CD4-positive, alpha-beta memory T cell (primary cell): ENCODE measurements at places on chromosomes 7 and 10. TPM values are rescaled to one million over a fixed set of nuclear protein-coding genes. Genes with fewer than 3 reads are reported as not detected.

CNPY1 gene
- total RNA-seq, result not detected

- peak; percentile 43 for DNase-seq
Observed at GRCh38 chr7:107147464-107148393, 21.1 kb upstream of the HBP1 start.

DNA sequence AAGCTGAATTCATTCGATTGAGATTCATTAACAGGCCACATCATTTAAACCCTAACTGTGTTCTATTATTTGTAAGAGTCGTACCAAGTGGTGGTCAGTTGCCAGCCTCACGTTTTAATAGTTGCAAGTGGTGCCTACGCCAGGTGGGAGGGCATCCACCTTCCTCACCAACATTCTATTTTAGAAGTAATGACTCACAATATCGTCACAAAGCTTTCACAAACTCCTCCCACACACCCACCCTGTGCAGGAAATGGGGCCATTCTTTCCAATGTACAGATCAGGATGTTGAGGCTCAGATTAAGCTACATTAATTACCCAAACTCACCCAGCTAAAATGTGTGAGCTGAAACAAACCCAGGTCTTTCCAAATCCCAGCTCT is 77.3 kb upstream of the SAMD8 start:
- no peak for DNase-seq

CHAT gene
- total RNA-seq, result not detected

DNA sequence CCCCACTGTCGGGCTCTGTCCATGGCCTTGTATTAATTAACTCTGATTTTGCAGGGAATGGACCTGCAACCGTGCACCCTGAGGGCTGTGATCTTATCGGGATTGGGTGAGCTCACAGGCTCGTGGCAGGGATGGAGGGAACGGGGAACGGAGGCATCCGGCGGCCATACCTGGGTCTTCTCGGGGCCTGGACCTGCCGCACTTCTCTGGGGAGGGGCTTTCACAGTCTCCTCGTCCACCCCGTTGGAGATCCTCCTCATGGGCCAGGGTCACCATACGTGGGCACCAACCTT is 57.5 kb upstream of the SHH start:
- no peak for DNase-seq

DPP6 gene
- not detected for total RNA-seq

DNA sequence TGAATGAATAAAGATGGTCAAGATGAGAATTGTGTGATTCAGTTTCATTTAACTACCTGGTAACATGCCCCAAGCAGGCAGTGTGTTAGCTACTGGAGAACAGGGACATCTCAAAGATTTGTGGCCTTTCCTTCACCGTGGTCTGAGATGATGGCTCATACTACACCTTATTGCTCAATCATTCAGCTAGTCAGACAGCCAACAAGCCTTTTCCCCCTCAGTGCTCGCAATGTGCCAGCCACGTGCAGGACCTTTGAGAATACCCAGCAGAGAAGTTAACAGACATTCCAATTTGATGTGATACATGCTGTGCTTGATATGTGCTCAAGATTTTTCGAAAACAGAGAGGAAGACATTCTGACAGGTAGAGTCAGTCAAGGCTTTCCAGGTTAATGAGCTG is 562.8 kb downstream of the SUGCT start:
- no peak for DNase-seq

FXYD4 gene
- total RNA-seq, result not detected

GRCh38 chr7:132002343-132002968 is 446.0 kb upstream of the PODXL start:
- DNase-seq, result no peak

RSPH10B2 gene
- total RNA-seq, result 1.1 TPM

- no peak for DNase-seq
Observed at GRCh38 chr10:97939446-97939990, 89.9 kb downstream of the GOLGA7B start.

DNA sequence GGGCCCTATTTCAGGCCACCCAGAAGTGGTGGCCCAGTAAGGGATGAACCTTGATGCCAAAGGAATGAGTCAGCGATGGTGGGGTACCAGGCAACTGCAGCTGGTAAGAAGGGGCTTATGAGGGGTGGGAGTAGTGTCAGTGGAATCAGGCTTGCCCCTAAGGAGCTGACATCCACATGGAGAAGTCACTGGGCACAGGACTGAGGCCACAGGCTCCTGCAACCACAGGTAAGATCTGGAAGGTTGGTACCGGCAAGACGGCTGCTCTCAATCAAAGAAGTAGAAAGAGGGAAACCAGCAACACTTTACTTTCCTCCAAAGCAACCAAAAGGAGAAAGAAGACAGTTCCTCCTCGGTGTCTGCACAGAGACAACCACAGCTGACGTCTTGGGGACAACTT is 2.5 kb downstream of the GCK start:
- DNase-seq, result no peak

IQUB gene
- 0.49 TPM for total RNA-seq

DNA sequence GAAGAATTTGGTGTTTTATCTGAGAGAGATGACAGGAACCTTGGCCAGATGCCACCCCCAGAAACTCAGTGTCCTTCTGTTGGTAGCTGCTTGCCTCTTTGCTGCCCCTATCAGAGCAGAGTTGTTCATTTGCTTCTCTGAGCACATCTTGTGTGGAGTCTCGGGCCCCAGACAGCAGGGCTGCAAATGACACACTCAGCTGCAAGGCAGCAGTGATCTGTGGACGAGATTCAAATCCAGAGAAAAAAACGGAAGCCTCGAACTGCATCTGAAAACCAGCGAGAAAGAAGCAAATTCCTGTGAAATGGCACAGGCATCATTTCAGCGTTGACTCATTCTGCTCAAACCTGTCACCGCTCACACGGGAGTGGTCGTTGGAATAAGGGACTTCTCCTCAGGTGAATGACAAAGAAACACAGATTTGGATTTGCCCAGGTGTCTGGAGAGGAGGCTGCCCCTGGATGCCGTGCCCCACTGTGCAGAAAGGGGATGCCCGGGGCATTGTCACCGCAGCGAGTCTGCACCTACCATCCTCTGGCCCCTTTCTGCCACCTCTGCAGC is 144.7 kb downstream of the PFKFB3 start:
- DNase-seq, result no peak

DNA sequence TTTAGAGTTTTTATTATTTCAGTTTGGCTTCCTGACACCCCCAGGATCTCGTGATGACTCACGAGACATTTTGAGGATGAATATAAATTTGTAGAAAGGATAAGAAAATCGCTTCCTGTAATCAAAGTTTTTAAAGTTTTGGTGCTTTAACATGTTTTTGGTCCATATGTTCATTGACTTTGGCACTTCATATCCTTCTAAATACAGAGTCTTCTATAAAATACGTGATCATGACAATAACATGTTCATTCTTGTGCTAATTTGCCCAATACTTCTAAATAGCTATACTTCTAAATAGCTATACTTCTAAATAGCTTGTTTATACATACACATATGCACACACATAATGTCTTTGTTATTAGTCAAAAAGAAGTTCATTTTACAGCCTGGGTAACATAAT is 341.9 kb downstream of the PLXDC2 start:
- DNase-seq, result no peak

DNA sequence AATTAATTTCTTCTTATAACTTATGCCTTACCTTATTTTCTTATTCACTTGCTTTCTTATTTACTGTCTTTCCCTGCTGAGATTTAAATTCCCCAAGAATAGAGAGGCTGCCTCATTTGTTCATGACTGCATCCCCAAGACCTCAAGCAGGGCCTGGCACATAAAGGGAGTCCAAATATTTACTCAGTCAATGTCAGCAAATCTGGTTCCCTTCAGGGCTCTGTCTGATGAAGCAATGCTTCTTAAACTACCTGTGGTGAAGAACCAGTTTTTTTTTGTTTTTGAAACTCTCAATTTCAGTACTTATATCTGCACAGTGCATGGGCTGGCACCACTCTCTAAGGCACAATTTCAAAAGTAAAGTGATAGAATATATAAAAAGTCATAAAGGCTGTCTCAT is 4.7 kb downstream of the ZNF239 start:
- no peak for DNase-seq

CC2D2B gene
- not detected for total RNA-seq

DNA sequence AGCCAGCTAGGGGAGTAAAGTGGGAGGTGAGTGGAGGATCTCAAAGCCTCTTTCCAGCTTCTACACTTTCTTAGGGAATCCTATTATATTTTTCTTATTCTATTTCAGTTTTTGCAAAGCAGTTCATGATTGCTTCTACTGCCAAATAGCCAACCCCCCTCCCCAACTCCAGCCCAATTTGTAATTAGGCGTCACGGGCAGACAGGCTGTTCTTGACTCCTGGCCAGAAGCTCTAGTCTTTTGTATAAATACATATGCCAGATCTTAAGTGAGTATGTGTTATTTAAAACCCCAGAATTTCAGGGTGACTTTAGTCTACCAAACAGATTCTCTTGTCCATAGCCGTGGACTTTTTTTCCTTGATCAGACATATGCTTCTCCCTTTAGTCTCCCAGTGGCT is 255.2 kb downstream of the BUB3 start:
- DNase-seq, result no peak

- no peak for DNase-seq
Observed at GRCh38 chr7:155935726-155936125, 123.5 kb upstream of the SHH start.

AKR1C8 gene
- total RNA-seq, result 8.5 TPM

ANXA11 gene
- 211 TPM for total RNA-seq

AEBP1 gene
- total RNA-seq, result 7.8 TPM

GNGT1 gene
- not detected for total RNA-seq

DNA sequence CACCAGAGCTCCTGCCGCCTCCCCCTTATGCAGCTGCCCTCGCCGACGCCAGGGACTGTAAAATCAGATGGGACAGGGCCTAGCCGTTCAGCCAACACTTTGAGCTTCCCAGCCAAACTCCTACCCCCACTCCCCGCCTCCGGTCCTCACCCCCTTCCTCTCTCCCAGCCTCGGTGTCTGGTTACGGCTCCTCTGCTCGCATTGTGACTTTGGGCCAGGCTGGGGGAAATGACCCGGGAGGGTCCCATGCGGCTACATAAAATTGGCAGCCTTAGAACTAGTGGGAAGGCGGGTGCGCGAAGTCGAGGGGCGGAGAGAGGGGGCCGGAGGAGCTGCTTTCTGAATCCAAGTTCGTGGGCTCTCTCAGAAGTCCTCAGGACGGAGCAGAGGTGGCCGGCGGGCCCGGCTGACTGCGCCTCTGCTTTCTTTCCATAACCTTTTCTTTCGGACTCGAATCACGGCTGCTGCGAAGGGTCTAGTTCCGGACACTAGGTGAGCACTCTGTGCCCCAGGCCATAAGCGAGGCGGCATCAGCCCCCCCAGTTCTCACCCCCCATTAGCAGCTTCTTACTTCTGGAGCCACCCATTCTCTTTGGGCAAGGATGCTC is at the start of gene KAZALD1:
KAZALD1 (plus strand) TSS at position 366 of the 608 bp plus-strand sequence. CDS start 604 bp downstream, outside the sequence.
- DNase-seq, result no peak

GRCh38 chr7:26696161-26696560 is 168.2 kb downstream of the SKAP2 start:
- no peak for DNase-seq

GRCh38 chr10:103145860-103146466 is 47.1 kb downstream of the NT5C2 start:
- DNase-seq, result no peak

DNA sequence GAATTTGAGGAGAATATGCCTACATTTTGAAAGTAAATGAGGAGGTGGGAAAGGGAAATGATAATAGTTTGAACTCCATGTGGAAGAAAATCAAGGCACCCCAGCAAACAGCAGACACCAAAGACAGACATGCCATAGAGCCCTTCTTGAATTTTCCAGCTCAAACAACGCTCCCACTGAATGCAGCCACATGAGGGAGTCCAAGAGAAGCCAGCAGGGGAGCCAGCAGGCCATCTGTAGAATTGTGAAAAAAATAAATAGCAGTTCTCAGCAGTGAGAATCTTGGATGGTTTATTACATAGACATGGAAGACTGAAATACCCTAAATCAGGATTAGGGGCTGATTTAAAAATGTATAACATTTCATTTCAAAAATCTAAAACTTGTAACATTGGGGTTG is 1567.3 kb upstream of the LRRTM3 start:
- DNase-seq, result no peak

ZNF716 gene
- total RNA-seq, result not detected

- DNase-seq, result peak; percentile 26
Observed at GRCh38 chr7:126957443-126957842, 295.3 kb downstream of the GRM8 start.

GRCh38 chr10:71187600-71187999 is 24.8 kb upstream of the UNC5B start:
- DNase-seq, result no peak
